RCC 7860 (cell line): ENCODE measurements at places on chromosomes 3 and 15.
A peak's percentile ranks its signal among the peaks of the same experiment; 100 is the strongest.

GRCh38 chr3:128487813-128488635, 5.0 kb downstream of the GATA2 start:
- DNase-seq: peak; percentile 78

DNA sequence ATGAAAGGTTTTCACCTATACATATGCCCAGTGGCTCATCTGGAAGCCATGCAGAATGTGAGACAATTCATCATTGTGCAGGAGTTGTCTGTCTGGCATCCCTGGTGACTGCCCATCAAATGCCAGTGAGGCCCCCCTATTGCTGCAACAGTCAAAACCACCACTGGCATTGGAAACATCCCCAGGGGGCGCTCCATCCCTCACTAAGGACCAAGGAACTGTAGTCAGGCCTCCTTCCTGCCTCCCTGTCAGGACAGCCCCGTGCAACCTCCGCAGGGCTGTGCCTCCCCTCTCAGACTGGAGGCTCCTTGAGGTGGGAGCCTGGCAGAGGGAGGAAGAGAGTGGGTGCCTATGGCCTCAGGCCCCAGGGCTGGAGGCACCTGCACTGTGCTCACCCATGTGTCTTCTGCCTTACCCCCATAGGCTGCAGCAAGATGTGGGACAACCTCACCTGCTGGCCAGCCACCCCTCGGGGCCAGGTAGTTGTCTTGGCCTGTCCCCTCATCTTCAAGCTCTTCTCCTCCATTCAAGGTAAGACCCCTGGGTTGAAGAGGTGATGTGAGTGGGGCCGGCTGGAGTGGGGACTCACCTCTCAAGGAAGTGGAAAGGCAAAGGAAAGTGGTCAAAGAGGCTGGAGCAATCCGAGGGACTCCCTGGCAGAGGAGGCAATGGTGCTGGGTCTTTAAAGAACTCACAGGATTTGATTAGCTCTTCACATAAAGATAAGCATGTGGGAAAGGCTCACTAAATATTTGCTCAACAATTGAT, 16.5 kb downstream of the VIPR1 start:
- DNase-seq: no peak

DNA sequence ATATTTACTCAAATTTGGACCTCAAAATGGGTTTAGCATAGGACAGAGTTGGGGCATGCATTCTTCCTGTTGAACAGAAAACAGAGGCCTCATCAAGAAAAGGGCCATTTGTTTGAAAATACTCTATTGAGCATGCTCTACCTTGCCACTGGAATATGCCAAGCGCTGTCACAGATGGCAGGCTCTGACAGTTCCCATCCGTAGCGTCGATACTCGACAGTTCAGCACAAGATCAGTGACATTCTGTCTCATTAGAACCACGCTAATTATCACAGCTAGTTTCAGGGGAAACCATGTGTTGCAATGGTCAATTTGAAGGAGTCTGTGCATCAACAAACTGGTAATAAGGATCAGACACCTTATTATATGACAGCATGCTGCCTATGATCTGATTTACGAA, 54.5 kb downstream of the SATB1 start:
- DNase-seq: no peak

- DNase-seq: no peak
These were observed 55.2 kb upstream of the SEC61A1 start for GRCh38 chr3:127997016-127997415.

GRCh38 chr3:112101916-112102315, 15.7 kb downstream of the C3orf52 start:
- DNase-seq: peak; percentile 95

DNA sequence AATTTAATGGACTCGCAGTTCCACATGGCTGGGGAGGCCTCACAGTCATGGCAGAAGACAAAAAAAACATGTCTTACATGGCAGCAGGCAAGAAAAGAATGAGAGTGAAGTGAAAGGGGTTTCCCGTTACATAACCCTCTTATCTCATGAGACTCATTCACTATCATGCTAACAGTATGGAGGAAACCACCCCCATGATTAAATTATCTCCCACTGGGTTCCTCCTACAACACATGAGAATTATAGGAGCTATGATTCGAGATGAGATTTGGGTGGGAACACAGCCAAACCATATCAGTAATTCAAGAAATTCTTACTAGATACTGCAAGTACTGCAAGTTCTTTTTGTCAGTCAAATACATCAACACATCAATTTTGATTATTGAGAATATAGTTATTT, 311.4 kb upstream of the SLITRK3 start:
- no peak for DNase-seq

DNA sequence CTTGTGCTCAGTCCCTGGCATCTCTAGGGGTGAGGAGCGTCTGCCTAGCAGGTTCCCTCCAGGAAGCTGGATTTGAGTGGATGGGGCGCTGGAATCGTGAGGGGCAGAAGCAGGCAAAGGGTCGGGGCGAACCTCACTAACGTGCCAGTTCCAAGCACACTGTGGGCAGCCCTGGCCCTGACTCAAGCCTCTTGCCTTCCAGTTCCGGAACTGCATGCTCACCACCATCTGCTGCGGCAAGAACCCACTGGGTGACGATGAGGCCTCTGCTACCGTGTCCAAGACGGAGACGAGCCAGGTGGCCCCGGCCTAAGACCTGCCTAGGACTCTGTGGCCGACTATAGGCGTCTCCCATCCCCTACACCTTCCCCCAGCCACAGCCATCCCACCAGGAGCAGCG, 5.0 kb downstream of the RHO start:
- no peak for DNase-seq

GRCh38 chr3:33807191-33807590, 8.8 kb downstream of the PDCD6IP start:
- no peak for DNase-seq

- DNase-seq: no peak
These were observed 29.3 kb downstream of the RFT1 start for GRCh38 chr3:53100818-53101466.

DNA sequence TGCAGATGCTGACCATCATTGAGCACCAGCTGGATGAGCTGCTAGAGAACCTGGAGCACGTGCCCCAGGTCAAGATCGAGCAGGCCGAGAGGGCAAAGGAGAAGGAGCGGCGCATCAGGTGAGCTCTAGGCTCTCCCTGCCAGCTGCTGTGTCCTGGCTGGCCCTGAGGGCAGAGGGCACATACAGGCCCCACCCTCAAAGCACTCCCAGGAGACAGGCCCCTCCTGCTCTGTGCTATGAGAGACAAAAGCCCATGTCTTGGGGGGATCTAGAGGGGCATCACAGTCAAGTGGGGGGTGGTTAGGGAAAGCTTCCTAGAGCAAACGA, 39.5 kb downstream of the CFAP100 start:
- DNase-seq: no peak

DNA sequence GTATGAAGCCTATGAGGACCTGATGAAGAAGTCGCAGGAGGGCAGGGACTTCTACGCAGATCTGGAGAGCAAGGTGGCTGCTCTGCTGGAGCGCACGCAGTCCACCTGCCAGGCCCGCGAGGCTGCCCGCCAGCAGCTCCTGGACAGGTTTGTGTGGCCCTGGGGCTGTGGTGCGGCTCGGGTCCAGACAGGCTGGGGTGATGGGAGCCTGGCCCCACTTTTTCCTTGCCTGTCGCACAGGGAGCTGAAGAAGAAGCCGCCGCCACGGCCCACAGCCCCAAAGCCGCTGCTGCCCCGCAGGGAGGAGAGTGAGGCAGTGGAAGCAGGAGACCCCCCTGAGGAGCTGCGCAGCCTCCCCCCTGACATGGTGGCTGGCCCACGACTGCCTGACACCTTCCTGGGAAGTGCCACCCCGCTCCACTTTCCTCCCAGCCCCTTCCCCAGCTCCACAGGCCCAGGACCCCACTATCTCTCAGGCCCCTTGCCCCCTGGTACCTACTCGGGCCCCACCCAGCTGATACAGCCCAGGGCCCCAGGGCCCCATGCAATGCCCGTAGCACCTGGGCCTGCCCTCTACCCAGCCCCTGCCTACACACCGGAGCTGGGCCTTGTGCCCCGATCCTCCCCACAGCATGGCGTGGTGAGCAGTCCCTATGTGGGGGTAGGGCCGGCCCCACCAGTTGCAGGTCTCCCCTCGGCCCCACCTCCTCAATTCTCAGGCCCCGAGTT, 29.0 kb downstream of the PTPN23 start:
- no peak for DNase-seq

GRCh38 chr3:5657106-5657505, 469.6 kb downstream of the EDEM1 start:
- no peak for DNase-seq

DNA sequence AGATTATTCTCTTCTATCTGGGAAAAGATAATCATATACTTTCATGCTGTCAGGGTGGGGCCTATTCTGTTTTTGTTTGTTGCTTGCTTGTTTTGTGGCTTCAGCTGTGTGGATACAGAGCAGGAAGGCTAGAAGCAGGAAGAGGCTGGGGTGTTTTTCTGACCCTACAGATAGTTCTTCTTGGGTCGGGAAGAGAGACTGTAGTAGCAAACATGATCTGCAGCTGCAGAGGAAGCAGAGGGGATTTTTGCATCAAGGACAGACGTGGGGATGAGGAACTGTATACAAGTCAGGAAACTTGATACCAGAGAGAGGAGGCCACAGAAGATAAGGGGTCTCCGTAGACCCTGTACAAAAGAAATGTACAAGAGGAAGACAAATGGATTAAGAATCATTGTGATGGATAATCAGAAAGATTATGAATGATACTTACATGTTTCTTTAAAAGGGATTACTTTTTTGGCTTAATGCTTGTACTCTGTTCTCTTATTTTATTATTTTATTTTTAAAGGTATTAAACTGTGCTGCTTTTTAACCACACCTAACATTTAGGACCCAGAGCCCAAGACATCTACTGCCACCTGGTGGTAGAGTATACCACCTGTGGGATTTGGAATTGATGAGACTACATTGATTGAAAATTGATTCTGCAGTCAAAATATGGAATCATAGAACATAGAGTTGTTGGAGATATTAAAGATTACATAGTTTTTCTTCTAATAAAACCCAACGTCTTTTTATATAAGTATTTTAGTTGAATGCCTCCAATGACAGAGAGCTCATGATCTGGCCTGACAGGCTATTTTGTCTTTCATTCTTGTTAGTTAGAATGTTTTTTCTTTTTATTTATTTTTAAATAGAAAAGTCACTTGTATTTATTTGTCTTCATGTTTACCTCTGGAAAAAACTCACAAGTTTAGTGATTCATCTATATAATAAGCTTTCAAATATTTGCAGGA, 87.3 kb upstream of the ROPN1 start:
- DNase-seq: peak; percentile 18

GRCh38 chr3:24541935-24542334, 47.3 kb upstream of the THRB start:
- DNase-seq: no peak

DNA sequence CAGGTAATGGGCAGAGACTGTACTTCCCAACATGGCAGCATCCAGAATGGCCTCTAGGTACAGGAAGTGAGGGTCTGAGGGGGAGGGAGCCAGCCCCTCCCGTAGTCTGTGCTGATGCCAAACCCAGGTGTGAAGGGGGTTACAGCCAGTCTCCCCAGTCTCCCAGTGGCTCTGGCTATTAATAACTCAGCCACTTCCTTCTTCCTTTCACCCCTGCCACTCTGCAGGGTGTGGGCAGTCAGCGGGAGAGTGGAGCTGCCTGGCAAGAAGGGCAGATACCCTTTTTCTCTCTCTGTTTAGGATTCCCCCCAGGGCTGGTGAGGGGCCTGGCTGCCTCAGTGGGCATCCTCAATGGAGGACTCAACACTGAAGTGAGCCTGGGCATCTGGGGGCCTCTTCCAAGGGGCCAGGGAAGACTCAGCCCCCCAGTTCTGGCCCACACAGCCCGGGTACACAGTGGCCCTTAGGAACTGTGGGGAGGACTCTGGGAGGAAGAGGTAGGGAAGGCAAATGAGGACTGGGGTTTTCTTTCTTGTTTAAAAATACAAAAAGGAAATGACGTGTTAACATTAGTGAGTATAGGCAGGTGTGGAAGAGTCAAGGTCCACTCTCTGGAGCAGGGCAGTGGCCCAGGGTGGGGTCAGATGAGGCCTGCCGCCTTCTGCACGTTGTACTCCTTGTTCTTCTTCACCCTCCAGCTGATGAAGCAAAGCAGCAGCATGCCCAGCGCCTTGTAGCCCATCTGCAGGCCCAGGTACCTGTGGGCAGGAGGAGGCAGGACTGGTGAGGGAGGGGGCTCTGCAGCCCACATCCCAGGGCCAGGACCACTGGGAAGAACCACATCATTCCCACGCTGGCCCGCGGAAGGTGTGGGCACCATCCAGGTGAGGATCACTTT, 38.6 kb upstream of the RAB6B start:
- no peak for DNase-seq

GRCh38 chr3:151866711-151867410, 6.6 kb upstream of the SUCNR1 start:
- DNase-seq: no peak

GRCh38 chr3:32379831-32380500, 11.7 kb upstream of the CMTM7 start:
- no peak for DNase-seq

- no peak for DNase-seq
These were observed 77.3 kb downstream of the FAM174B start for GRCh38 chr15:92578096-92578835.

GRCh38 chr15:66878761-66879160, 176.7 kb downstream of the SMAD6 start:
- DNase-seq: no peak

DNA sequence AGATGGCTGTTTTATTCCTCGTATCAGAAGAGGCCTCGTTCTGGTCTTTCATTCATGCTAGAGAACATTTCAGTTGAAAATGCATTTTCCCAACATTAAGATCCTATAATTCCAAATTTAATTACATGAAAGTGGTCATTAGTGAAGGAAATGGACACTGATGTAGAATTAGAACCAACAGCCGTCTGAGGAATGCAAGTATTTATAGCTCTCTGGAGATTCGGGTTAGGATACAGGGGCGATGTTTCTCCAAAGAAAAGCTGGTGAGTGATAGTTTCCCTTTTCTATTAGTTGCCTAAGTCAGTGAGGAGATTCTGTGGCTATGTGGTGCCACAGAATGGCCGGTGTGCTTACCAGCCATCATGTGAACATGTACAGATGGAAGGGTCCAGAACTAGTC, 109.0 kb upstream of the IL12A start:
- no peak for DNase-seq

DNA sequence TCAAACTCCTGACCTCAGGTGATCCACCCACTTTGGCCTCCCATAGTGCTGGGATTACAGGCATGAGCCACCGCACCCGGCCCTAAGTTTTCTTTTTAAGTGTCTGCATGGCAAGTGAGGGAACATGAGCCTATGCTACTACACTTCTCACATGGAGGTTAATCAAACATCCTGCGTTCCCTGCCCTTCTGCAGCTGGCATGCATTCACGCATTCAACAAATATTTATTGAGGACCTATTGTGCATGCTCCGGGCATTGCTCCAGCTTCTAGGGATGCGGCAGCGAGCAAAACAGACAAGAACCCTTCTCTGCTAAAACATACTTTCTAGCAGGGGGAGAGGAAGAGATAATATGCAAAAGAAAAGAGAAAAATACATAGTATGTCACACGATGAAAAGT, 42.6 kb upstream of the ACKR4 start:
- no peak for DNase-seq
